ENCODE measurements at places on chromosomes 13 and 19.

GRCh38 chr13:87398047-87398446 is 273.1 kb upstream of the SLITRK5 start:
- no peak for DNase-seq

DNA sequence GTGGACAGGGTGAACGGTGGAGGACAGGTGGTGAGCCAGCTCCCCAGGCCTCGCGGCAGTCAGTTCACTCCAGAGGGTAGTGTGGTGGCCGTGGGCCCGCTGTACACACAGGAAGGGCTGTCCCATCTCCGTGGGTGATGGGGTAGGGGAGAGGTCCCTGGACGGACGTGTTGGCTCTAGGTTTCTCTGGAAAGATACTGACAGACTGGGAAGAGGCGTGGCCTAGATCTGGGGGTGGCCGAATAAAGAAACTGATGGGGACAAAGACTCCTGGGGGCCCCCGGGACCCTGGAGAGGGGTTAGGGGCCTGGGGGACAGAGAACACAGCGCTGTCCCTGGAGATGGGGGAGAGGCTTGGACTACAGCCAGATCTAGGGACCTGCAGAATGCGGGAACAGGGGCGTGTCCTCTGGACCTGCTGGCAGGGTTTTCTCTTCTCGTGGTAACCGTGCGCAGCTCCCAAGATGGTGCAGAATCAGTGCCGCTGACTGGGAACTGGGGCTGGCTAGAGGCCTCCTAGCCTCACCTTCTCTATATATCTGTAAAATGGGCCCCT is 4.0 kb upstream of the PRAM1 start:
- no peak for DNase-seq

GRCh38 chr19:45780448-45781213 is 1.7 kb downstream of the DMPK start:
- DNase-seq = no peak

DNA sequence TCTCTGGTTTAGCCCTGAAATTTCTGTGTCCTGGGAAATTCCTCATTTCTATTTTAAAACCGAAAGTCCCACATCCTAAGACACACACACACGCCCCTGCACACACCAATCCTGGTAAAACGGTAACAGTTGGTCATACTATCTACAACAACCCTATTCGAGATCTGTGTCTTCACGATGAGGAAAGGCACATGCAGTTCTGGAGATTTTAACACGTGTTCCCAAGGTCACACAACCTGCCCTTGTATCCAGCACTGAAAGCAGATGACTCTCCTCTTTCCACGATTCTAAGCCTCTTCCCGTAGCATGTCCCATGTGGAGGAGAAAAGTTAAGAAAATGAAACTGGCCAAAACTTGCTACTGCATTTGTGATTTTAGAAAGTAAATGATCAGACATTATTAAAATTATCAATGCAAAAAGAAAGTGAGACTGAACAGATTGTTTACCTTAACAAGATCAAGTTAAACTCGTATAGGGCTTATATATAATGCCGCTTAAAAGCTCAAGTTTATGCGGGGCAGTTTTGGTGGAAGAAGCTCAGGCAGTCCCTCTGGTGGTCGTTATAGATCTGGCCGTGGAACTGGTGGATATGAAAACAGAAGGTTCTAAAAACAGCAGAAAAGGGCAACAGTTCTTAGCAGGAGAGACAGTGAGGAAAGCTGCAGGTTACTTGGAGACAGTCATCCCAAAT is 32.7 kb downstream of the VSTM1 start:
- no peak for DNase-seq

DNA sequence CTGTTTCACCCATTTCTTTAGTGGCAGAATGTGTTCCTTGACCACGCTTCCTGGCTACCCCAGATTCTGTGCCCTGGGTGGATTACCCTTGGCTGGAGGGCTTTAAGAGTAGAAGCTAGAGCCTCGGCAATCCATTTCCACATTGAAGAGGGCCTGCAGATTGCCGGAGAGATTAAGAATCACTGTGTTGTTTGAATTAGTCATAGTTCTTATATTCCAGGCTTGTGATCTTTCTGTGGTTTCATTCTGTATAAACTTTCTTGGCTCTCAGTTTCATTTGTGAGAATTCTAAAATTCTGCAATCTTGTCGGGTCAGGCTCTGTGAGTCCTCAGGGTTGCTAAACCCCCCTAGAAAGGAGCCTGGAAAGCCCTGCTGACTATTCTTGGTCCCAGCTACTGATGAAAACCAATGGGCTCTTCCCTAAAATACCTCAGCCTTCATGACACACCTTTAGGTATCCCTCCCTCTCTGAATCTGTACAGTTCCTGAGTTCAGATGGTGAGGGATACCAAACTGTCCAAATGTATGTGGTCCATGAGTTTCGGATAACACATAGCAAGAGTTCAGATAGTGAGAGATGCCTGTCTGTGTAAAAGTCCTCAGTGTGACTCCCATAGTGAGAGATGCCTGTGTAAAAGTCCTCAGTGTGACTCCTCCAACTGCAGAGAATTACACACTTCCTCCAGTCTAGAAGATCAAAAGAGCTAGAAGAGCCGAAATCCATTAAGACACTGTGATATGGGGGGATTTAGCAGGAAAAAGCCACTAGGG is 4.3 kb downstream of the PHF11 start:
- DNase-seq = no peak

DNA sequence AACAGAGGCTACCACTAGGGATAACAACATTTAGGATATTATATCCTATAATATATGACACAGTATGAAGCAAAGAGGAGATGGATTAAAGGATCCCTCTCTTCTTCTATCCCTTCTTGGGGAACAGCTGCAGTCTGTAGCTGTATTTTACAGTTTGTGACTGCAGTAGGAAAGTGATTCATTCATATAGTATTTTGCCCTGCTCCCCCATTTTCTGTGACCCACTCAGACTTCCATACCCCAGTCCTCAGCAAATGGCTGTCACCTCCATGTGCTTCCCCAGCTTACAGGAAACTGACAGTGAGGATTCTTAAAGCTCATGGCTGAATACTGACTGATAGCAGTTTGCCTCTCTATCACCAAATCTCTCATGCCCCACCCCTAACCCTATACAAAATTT is 27.5 kb downstream of the MICU2 start:
- no peak for DNase-seq

DNA sequence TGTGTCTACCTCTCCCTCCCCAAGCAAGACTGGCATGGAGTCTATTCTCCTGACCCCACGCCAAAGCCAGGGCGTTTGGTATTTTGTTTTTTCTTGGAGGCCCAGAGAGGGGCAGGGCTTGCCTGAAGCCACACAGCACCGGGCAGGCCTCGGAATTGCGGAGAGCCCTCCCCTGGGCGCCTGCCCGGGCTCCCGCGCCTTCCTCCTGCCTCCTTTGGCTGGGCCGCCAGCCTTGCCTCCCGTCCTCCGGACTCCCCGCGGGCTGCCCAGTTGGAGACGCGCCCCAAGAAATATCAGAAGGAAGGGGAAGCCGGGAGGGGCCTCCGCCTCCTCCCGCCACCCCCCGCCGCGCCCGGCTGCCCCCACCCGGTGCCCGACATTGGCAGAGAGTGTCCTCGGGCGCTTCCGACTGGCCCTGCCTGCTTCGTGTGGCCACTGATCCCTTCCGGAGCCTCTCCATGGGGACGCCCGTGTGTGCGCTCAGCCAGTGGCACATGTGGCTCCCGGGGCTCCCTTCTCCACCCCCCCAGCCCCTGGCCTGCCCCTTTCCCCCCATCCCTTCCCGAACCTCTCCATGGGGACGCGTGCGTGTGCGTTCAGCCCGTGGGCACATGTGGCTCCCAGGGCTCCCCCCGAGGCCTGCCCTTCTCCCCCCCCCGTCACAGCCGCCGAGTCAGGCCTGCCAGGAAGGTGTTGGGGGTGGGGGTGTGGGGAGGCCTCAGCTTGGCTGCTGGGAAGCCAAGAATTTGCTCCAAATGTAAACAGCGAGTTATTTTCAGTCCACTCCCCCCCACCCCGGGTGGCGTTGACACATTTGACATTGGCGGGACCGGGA is 37.3 kb downstream of the NFIC start:
- no peak for DNase-seq

GRCh38 chr13:100860866-100861265 is 186.3 kb upstream of the TMTC4 start:
- DNase-seq = no peak

GRCh38 chr19:866769-867300 is 7.4 kb downstream of the CFD start:
- DNase-seq = no peak

DNA sequence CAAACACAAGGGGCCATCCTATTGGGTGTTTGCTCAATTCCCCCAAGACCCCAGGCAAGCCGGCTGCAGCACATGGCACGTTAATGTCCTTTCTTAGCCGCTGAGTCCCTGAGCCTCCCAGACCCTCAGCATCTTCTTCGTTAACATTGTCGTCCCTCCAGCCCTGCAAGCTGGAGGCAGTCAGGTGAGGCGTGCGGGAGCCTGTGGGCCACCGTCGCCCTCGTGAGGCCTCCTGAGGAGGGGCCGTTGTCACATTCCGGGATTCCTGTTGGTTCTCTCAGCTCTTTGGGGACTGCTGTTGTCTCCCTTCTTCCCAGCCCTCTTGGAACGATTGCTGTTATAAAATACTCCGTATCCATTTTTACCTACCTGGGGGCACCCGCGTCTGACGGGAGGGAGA is 140.6 kb downstream of the KDM4B start:
- no peak for DNase-seq

DNA sequence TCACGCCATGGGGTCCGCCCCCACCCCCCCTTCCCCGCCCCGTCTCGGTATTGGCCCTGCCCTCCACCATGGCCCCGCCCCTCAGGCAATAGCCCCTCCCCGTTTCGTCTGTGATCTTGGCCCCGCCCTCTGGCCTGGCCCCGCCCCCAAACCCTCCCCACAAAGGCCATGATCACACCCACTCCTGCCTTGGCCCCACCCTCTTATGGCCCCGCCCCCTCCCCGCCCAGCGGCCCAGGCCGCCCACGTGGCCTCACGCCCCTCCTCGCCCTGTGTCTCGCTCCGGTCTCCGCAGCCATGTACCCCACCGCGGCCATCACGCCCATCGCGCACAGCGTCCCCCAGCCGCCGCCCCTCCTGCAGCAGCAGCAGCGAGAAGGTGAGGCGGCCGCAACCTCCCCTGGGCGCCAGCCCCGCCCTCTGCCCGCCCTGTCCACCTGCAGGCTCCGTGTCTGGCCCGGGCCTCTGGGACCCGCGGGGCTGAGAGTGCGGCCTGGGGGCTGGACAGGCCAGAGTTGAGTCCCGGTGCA is 61.3 kb downstream of the CELF5 start:
- DNase-seq = no peak

DNA sequence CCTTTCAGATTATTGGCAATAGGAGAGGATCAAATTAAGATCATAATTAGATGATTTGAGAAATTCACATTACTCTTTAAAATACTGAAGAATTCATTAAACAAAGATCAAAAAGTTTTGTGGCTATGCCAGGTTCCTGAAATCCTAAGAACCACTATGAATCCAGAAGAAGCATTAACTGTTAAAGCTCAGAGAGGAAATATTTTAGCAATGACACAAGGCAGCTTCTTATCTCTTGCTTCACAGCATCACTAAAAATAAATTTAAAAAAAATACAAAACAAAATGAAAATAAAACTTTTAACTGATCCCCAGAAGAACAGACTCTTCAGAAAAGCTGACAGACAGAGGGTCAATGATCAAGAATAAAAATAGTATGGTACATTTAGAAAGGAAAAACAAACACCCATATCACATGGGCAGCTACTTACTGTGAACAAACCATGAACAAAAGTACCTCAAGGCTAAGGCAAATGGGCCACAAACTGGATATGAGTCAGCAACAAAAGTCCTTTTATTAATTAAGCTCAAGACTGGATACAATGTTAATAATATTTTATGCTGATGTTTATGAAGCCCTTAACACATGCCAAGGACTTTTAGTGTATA is 19.6 kb downstream of the RNF6 start:
- no peak for DNase-seq

GRCh38 chr19:50741179-50741933 is 18.2 kb downstream of the CLEC11A start:
- no peak for DNase-seq

DNA sequence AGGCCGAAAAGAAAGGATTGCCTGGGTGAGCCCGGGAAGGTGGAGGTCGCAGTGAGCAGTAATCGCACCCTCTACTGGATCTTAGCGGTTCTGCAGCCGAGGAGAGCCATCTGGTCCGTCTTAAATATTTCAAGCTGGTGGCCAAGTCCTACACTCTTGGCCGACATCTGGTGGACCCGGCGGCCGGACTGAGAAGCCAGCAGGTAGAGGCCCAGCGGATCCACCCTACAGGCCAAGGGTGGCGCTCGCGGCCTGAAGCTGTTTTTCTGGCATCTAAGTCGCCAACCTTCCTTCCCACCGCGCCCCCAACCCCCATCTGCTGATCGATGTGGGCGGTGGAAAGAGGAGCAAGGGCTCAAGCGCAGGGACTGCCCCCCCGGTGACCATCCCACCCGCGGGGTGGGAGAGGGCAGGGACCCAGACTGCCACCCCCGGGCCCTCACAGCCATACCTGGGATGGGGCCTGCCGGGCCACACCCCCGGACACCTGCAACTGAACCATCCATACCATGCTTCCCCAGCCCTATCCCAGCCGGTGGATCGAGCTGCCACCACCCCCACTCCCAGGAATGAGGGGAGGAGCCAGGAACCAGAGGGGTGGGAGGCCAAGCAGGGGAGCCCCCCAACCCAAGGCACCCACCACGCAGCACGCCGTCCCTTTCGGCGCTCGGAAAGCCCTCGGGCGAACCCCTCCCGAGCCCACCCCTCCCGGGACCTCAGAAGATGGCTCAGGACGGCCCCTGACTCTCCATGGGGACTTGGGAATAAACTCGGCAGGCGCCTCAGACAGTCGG is 46.3 kb upstream of the ZNF730 start:
- DNase-seq = no peak

DNA sequence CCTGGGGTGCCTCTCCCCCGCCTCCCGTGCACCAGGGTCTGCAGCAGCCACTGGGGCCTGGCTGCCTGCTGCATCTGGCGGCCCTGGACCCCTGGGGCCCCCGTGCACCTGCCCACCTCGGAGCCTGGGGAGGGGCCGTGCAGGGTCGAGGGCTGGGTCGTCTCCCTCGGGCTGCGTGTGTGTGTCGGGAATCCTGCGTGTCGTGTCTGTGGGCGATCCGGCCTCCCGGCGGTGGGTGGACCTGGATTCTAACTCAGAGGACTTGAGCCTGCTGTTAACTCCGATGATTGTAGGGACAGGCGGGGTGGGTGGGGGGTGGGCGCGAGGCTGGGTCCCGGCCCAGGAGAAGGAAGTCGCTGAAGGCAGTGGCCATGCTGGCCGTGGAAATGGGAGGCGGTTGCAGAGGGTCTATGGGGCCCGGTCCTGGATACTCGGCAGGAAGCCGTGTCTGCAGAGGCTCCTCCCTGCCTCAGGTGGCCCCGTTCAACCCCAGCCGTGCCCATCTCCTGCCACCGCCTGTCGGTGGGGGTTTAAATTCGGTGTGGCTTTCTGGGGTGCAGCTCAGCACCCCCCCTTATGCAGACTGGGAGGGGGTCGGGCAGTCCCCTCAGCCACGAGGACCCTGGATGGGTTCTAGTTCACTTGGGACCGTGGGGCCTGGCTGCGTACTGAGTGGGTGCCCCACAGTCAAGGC is 9.4 kb upstream of the WDR18 start:
- no peak for DNase-seq

- DNase-seq = peak; percentile 90
Measured at GRCh38 chr13:110371550-110372465, 64.7 kb downstream of the COL4A2 start.

Data from RCC 7860 (cell line).